ENCODE measurements at places on chromosomes 3 and 15.

DNA sequence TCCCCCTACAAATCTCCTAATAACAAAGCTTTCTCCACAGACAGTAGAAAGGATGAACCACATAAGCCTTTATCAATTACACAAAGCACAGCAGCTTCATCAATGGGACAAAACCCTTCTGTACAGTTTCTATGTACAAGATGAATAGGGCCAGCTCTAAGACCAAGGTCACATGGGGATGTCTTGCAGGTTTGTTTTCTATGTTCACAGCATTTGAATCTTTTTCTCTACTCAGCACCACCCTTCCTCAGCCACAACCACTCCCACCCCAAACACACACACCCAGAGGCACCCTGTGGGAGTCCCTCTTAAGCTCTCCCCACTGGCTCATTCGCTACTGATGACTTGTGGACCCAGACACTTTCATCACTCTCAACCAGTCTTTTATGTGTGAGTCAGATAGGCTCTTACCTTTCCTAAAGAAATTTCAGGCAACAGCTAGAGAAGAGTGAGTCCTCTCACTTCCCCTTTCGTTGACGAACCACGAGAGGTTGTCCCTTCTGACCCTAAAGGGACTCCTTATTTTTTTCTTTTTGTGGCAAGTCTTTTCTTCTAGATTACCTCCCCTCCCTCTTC, 57.9 kb downstream of the ARHGAP31 start:
- DNase-seq: peak; percentile 4

GRCh38 chr3:9803494-9803893, 6.6 kb upstream of the TTLL3 start:
- DNase-seq: no peak

DNA sequence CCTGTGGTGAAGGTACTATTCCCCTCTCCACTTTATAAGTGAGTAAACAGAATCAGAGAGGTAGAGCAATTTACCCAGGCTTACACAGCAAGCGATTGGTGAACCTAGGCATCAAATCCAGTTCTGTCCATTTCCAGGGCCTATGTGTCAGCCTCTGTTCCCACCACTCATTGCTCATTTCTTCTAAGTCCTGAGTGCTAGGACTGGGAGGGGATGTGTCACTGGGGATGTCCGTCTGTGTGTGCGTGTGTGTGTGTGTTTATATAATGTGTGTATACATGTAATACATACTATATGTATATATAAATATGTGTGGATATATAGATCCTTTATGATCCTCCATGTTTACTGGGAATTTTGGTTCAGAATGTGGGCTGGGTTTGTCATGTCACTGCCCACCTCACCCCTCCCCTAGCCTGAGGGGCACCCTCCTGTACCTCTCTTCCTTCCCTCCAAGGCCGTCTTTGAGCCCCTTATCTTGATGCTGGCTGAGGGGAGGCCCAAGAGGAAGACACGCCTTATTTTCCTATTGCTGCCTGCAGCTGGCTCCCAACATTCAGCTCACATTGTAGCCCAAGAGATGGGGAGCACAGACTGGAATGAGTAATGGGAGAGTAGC, 2.1 kb downstream of the TMEM43 start:
- no peak for DNase-seq

- peak; percentile 47 for DNase-seq
Measured at GRCh38 chr3:108818404-108818803, 4.2 kb upstream of the TRAT1 start.

DNA sequence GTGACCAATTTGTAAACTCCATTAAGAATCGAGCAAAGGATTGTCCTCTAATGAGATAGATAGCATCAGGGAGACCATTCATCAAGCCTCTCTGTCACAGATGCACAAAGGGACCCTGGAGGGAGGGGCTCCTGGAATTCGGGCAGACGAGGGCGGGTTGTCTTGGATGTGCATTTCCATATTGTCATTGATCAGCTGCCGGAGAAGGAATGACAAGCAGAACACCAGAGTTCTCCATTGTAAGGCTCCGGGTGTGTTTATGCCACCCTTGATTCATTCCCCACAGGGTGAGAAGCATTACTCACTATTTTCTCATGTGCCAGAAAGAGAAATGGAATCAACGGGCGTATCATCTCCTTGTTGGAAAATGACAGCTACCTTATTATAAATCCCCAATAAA, 167.5 kb downstream of the EBLN2 start:
- DNase-seq: no peak

DNA sequence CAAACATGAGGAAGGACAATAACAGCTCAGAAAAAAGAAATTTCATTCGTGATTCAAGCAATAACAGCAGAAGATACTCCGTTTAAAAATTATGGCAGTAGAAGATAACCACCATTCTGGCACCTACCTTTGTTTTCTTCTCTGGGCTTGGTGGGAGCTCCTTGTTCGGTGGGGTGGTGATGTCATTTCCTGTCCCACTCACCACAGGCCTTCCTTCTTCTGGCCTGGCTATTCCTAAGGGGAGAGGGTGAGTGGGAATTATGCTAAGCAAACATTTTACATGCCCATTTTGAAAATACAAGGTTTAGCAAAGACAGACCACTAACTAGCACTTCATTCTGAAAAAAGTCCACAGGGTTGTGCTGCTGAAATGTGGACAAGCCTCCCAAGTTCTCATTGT, 74.4 kb downstream of the DHX30 start:
- DNase-seq: no peak

- no peak for DNase-seq
Measured at GRCh38 chr3:60086811-60087210, 1037.0 kb upstream of the CFAP20DC start.

DNA sequence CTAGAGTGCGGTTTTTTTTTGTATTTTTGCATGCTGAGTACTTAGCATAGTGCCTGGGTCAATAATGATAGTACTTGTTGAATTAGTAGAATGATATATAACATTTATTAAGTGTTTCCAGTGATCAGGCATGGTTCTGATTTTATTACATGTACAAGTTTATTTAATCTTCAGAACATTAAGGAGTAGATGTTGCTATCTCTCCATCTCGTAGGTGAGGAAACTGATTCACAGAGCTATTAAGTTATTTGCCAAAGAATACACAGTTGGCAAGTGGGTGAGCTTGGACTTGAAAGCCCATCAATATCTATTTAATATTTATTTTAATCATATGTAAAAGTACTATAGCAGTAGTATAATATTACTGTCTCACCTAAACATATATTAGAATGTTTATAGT, 219.5 kb downstream of the CACNA2D3 start:
- DNase-seq: no peak

DNA sequence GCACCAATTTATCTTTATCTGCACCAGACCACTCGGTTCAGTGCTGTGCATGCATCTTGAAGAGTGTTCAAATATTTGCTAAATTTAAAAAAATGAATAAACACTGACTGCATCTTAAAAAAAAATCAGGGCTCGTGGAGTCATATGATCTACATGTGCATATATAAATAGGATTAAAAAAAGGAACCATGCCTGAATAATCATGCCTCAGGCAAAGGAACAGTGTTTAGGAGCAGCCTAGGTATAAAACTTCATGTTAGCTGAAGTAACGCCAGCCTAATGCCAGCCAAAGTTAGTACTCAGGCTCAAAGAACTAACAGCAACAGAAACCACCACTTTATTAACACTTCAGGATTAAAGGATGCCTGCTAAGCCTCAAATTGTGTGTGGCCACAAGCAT, 9.5 kb downstream of the ABCC5 start:
- DNase-seq: no peak

DNA sequence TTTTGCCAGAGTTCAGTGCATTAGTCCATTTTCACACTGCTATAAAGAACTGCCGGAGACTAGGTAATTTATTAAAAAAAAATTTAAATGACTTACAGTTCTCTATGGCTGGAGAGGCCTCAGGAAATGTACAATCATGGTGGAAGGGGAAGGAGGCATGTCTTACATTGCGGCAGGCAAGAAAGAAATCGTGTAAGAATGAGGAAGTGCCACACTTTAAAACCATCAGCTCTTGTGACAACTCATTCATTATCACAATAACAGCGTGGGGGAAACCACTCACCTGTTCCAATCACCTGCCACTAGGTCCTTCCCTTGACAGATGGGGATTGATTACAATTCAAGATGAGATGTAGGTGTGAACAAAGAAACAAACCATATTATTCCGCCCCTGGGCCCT, 1361.4 kb downstream of the NSUN3 start:
- DNase-seq: no peak

- DNase-seq: no peak
Measured at GRCh38 chr15:34031987-34032760, 6.8 kb downstream of the AVEN start.

DNA sequence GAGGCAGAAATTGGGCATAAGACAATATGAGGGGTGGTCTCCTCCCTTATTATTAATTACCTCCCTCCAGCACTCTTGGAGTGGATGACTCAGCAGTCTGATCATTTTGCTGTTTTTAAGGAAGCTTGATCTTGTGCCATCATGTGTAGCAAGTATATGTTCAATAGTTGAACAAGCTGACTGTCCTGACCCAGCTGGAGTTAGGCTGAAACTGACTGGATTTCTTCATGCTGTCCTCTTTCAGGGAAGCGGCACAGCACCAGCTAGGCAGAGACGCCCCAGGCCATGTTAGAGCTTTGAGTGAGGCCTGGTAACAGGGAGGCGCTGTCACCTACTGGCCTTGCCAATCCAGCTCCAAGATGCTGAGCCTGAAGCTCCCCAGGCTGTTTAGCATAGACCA, 54.4 kb upstream of the KIF23 start:
- no peak for DNase-seq

GRCh38 chr3:147007736-147008245, 398.6 kb downstream of the ZIC4 start:
- DNase-seq: no peak

GRCh38 chr15:101662203-101662602, 10.0 kb upstream of the TM2D3 start:
- no peak for DNase-seq

- no peak for DNase-seq
Measured at GRCh38 chr3:70805061-70805889, 492.8 kb upstream of the MDFIC2 start.

DNA sequence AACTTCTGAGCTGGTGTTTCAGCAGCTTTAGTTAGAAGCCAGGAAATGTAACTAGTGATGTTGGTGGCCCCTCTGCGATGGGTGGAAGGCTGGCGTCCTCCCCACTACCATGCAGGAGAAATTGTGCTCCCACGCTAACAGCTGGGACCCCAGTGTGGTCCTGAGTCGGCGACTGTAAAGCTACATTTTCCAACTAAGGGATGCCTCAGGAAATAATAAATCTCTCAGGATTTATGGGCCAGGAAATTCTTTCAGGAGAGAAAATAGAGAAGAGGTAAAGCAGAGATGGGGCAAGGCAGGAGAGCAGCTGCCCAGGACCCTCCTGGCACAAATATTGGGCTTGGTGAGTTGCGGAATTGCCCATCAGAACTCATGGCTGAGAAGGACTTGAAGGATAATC, 186.9 kb downstream of the OPA1 start:
- no peak for DNase-seq

DNA sequence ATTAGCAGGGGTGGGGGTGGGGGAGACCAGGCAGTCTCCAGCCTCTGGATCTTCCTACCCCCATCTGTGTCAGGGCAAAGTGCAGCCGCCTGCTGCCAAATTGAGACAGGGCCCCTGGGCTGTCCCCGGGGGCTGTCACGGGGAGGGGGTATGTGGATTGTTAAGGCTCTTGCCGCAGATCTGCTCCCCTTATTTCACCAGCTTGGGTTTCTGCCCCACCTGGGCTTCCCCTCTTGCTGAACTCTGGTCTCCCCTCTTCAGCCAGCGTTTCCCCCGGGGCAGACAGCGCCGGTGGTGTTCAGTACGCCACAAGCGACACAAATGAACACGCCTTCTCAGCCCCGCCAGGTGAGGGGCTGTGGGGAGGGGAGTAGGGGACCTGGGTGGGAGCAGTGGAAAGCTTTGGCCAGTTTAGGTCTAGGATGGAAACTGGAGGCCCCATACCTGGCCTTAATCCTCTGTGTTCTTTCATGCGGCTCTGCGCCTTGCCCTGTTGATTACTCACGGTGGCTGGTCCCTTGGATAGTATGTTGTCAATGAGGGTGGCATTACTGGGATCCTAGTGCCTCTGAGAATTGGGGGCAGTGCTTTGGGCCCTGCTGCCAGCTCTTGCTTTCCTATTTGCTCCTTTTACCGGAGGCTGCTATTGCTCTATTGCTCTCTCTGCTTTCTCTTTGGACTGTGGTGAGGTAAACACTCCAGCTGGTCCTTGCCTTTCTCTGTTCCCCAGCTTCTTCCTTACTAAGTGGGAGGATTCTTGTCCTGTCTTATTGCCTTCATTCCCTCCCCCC, 1.7 kb downstream of the EIF4G1 start:
- DNase-seq: no peak

DNA sequence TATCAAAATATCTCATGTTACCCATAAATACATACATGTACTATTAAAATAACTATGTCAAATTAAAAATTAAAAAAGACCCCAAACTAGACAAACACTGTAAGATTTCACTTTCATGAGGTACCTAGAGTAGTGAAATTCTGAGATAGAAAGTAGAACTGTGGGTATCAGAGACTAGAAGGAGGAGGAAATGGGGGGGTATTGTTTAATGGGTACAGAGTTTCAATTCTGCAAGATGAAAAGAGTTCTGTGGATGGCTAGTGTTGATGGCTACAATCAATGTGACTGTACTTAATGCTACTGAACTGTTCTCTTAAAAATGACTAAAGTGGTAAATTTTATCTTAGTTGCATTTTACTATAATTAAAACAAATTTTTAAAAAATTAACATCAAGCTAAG, 36.6 kb downstream of the RFX7 start:
- DNase-seq: no peak

DNA sequence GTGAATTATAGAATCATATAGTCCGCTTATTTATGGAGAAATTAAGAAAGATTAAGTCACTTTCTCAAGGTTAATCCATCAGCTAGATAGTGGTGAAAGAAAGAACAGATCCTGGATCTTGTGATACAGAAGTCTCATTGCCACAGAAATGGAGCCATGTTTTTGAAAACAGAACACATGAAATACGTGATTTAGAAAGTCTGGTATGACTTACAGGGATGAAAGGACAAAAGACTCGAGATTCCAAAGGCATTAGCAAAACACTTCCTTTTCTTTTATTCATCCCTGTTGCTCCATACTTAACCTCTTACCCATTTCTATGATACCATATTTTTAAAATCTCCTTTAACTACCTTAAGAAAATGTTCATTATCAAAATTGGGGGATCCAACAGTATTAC, 40.0 kb upstream of the TEX9 start:
- no peak for DNase-seq

- DNase-seq: no peak
Measured at GRCh38 chr3:55190331-55190730, 262.5 kb upstream of the LRTM1 start.
